ENCODE measurements at places on chromosomes 11 and 22.
A peak's percentile ranks its signal among the peaks of the same experiment; 100 is the strongest.

DNA sequence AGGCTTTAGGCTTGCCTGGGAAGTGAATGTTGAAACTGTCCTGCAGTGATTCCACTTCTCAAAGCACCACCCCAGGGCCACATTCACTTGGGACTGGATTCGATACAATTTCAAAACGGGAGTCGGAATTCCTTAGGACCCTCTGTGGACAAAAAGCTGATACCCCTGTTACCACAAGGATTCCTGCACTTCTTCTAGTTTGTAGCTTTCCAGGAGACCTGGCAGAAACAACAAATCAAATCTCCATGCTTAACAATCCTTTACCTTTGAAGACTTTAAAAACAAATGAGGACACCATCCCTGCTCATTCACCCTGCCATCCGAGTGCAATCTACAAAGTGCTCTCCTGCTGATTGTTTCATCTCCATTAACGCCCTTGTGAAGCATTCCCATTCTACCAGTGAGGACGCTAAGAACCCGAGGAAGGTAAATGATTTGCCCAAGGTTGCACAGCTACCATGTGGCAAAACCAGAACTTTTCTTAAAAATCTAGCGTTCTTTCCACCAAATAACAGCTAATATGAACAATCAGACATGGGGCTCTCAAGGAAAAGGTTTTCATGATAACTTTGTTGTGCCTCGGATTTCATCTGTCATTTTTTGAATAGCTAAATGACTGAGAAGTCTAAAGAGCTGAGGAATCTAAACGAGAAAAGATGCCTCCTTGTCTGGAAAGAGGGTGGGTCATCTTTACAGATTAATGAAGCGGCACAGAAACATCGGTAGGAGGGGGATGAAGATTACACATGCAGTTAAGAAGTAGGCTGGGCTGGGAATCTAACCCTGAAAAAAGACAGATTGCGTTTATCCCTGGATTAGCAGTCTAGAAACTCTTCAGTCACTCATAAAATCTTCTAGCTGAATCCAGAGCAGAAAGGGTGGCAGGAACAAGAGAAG lies 720 bp upstream of the MPZL2 start:
- no peak for DNase-seq

- DNase-seq: no peak
These were observed 55.7 kb downstream of the LINC01488 start for GRCh38 chr11:69537126-69537525.

GRCh38 chr11:26557666-26558065 lies 14.4 kb downstream of the MUC15 start:
- no peak for DNase-seq

DNA sequence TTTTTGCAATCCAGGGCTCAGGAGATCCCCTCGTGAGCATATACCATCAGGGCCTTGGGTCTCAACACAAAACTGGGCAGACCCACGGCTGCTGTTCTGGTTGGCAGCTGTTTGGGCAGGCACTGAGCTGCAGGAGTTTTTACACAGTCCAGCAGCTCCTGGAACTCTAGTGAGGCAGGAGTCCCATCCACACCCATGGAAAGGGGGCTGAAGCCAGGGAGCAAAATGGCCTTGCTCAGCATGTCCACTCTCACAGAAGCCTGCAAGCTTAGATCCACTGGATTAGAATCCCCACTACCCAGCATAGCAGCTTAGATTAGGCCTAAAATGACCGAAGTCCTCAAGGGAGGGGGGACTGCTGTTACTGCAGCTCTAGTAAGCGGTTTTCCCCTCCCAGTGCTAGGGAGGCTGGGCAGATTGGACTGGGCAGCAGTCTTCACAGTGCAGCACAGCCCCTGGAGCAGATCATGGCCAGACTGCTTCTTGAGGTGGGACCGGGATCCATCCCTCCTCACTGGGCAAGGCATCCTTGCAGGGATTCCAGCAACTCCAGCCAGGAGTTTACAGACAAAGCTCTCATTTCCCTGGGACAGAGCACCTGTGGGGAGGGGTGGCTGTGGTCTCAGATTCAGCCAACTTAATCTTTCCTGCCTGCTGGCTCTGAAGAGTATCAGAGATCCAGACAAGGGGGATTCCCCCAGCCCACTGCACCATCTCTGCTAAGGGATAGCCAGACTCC lies 36.4 kb upstream of the CARD16 start:
- no peak for DNase-seq

DNA sequence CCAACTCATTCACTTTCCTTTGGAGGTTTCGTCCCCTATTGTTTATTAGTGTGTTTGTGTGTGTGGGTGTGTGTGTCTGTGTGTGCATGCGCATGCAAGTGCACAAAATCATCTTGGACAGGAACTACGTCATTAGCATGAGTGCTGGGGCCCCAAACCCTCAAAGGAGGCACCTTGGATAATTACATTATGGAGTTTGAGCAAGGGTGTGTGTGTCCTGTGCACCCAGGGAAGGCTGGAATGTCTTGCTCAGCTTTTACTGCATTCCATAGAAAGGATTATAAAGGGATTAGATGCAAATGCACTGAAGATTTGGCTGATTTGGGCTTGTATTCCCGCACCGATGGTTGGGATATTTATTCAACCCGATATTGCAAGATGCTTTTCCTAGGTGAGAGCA lies 203.4 kb upstream of the NAV2 start:
- DNase-seq: no peak

GRCh38 chr11:34302046-34302921 lies 55.5 kb downstream of the ABTB2 start:
- DNase-seq: peak; percentile 65

- DNase-seq: no peak
These were observed 104.1 kb downstream of the PKNOX2 start for GRCh38 chr11:125268611-125269010.

DNA sequence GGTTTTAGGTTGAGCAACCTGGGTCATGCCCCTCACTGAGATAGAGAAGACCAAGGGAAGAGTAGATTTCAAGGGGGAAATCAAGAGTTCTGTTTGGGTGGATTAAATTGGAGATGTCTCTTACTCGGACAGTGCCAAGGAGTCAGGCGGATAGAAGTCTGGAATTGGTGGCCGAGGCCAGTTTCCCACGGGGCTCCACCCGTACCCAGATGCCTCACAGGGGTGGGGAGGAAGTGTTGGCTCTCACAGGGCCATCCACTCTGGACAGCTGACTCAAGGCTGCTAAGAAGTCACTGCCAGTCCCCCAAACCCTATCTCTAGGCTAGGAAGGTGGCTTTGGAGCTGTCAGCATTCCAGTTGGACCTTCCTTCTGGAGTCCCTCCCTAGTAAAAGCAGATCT lies 79.1 kb upstream of the TIMP3 start:
- no peak for DNase-seq

- DNase-seq: no peak
These were observed 12.4 kb upstream of the SWAP70 start for GRCh38 chr11:9651481-9651880.

DNA sequence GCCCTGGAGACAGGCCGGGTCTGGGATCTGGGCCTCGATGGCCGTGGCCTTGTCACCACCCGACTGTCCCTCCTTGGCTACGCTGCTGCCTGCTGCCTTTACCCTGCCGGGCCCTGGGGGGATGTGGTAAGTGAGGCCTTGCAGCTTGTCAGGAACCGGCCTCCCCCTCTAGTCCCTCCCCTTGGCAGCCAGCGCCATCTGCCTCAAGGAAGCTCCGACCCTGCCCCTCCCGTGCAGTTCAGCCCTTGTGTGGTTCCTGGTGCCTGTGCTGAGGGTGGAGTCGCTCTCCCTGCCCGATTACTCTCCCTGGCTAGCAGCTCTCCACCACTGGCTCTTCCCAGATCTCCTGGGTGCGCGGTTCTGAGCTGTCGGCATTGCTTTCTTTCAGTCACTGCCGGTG lies 33.7 kb downstream of the CTTN start:
- DNase-seq: no peak

DNA sequence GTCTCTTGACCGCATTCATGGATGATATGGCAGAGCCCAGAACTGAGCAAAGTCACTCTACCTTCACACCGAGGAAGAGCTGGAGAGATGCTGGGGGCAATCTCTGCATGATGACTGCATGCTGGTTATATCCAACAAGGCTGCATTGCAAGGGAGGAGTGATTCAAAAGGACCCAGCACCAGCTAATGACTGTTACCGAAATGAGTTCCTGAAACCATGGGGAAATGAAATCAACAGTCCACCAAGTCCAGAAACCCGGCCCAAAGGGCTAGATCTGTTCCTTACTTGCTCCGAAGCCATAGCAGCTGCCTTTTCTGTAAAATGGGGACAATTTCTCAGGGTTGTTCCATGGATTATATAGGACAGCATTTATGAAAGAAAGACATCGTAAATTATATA lies 1.2 kb upstream of the SMIM35 start:
- DNase-seq: no peak

Data from T1000 (cell line).